ENCODE measurements at places on chromosomes 7 and 10. TPM values are rescaled to one million over a fixed set of nuclear protein-coding genes. Genes with fewer than 3 reads are reported as not detected.
A peak's percentile ranks its signal among the peaks of the same experiment; 100 is the strongest.

DNA sequence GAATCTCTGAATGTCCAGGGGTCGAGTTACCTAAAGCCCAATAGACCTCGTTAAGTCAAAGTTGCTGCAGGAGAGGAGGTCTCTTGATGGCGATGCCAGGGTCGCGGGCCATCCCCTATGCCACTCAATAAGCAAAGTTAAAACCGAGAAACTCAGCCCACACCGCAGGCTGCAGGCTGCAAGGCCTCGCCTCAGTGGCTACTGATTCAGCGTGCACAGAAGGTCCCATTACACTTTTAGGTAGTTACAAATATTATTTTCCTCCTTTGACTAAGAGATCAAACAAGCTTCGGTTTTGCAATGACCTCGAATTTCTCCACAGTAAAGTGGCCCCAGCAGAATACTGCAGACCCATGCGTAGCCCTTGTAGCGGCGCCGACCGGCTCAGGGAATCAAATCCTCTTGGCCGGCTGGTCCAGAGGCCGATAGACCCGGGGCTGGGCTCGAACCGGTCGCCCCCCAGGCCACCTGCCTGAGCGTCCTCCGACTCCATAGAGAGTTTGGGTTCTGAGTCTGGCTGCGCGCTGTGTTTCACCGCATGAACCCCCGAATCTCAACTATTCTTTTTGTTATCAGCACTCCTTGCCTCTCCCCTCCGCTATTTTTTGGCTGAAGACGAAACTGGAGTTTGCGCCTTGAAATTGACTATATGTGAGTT is 2.3 kb downstream of the C1QL3 start:
- peak; percentile 24 for DNase-seq

The TFPI2 gene
- 0.22 TPM for polyA plus RNA-seq

GRCh38 chr10:43355749-43356371 is 15.6 kb upstream of the FXYD4 start:
- DNase-seq, result no peak

DNA sequence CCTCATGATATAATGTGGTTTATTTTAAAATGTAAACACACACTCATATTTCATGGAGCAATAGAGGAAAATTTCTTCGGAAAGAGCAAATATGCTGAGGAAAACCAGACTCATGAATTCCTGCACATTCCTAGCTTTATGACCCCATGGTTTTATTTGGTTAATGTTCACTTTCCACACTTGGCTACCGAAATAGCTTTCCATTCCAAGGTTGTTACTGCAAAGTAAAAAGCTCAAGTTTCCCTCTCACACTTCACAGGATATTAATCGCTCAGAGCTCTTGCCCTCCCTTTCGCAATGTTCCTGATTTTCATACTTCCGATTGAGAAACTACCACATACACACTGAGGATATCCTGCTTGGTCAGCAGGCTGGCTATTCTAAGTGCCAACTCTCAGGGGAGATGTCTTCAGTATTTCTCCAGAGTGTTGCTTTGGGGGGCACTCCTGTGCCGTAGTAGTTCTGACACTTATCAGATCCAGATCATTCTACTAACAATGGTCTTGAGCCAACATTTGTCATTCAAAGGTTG is 77.5 kb upstream of the STEAP1B start:
- DNase-seq, result no peak

GRCh38 chr10:130326954-130327353 is 190.8 kb downstream of the GLRX3 start:
- DNase-seq, result no peak

DNA sequence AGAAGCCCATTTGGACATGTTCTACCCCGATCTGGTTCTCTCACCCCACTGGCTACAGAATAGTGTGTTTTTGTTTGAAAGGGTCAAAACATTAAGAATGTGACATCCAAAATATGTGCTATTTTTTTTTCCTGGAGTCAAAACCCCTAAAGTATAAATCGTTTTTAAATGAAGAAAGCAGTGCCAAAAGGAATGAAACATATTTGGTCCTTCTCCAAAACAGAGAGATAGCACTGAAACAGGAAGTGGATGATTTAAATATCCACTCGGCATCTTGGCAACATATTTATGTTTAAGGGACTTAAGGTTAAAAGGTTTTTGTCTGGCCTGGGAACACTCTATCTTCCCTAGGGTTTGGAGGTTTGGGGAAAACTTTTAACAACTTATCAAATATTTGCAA is 32.3 kb downstream of the CALD1 start:
- no peak for DNase-seq

DNA sequence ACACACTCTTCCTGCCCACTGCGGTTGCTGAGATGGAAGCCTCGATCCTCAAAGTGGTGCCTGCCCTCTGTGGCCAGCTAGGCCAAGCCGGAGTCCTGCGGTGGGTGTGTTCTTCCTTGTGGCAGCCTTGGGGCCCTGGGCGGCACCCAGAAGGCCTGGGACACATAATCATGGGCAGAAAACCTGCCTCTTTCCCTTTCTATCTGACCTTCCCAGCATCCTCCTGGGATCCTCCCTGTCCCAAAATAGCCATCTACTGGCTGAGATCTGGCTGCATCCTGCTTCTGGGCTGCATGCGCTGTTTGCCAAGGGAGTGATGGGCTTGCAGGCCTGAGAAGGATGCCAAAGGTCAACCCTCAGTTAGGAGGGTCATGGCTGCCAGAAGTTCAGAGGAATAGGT is 23.9 kb downstream of the COL13A1 start:
- DNase-seq, result no peak

The ZCCHC24 gene
- 38.1 TPM for polyA plus RNA-seq

The KMT2C gene
- 20.3 TPM for polyA plus RNA-seq

DNA sequence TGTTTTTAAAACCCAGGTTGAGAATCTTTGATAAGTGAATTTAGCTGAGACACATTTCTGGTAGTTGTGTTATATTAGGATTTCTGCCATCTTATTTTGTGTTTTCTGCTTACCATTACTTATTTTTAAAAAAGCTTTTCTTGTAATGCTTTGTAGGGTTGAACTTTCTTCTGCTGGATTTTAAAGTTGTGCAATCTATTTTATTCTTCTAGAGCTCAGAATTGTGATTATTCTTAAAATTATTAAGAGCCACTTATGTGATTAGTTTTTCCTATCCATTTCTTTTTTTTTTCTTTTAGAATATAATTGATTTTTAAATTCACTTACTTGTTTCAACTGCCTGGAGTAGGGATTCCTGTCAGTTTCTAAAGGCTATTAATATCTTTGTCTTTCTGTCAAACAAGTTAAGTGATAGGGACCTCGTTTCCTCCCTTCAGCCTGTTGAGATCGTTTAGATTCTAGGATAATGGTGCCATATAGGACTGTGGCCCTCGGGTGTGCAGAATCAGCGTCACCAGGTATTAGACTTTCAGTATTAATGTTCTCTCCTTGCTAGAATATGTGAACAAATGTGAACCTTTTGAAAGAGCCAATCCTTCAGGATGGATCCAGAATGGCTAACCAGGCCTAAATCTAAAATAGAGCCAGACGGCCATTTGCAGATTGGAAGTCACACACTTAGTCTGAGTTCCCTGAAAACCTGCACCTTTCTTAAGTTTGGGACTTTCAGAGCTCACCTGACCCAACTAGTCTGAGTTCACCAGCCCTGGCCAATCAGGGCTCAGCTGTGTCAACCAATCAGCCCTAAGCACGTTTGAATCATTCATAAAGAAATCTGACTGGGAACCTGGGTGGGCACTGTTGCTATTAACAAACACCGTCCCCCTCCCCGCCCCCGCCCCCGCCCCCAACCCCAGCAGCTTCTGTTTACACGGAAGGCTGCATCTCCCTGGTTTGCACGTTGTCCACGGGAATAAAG is 26.2 kb downstream of the CUX1 start:
- no peak for DNase-seq

- DNase-seq, result peak; percentile 84
These were observed 21.6 kb upstream of the AP5Z1 start for GRCh38 chr7:4753598-4754432.

DNA sequence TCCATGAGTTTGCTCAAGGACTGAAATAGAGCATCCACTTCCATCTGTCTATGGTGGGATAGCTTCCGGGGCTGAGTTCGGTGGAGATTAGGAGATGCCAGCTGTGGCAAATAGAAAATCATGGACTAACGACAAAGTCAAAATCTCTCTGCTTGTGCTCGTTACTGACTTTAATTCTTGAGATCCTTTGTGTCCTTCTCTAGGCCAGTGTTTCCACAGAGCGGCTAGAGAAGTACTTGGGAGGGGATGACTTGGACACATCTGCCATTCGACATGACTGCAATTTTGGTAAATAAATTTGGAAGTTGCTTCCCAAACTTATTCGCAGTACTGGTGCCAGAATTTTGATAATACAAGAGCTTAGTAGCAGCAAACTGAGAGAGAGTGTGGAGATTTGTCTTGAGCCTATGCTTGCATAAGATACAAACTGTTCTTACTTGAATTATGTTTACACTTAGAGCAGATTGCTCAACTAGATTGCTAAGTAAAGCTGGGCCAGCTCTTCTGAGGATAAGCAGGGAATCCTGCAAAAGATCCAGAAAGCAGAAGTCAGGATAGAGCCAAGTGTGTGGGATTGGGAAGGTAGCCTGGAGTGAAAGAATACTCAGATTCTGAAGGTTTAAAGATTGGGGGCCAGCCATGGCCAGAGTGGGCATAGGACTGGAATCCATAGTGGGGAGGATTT is 27.6 kb downstream of the ABCC2 start:
- no peak for DNase-seq

The SYT15B gene
- polyA plus RNA-seq, result 0.61 TPM

DNA sequence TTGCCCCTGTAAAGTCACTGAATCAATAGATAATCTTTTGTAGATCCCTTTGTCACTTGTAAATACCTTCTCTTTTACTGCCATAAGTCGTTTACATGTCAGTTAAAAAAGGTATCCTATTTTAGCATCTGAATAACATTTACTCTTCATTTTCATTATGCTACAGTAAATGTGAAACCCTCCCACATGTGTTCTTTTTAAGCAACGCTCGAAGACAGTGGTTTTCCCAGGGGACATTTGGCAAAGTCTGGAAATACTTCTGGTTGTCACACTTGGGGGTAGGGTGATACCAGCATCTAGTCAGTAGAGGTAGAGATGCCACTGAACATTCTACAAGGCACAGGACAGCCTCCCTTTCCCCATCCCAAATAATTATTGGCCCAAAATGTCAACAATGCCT is 23.7 kb downstream of the ATAD1 start:
- DNase-seq, result no peak

DNA sequence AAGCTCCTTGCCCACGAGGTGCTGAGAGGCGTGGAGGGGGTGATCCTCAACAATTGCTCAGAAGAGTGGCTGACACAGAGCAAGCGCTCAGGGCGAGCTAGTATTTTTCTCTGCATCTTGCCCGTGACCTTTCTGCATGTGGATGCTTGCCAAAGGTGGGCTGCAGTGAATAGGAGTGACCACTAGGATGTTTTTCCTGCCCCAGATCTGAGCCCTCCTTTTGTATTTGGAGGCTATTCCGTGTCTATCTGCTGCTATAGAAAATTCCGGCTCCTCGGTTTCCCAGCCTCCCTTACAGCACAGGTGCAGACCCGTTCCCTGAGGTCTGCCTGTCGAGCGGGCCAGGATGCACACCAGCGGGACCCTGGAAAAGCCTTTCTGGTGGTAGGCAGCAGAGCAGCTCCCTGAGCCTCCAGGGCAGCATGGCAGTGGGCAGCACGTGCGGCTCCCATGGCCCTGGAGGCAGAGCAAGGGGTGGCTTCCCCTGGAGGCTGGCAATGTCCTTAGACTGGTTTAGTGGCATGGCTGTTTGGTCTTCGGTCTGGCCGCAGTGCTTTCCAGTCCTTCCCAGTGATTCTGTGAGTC is 145.1 kb upstream of the PCBD1 start:
- DNase-seq, result no peak

GRCh38 chr7:142298009-142298408 is 40.2 kb upstream of the PRSS58 start:
- DNase-seq, result no peak

- no peak for DNase-seq
These were observed 54.0 kb downstream of the SHOC2 start for GRCh38 chr10:110973400-110973799.

The ATRNL1 gene
- polyA plus RNA-seq, result 3.9 TPM

DNA sequence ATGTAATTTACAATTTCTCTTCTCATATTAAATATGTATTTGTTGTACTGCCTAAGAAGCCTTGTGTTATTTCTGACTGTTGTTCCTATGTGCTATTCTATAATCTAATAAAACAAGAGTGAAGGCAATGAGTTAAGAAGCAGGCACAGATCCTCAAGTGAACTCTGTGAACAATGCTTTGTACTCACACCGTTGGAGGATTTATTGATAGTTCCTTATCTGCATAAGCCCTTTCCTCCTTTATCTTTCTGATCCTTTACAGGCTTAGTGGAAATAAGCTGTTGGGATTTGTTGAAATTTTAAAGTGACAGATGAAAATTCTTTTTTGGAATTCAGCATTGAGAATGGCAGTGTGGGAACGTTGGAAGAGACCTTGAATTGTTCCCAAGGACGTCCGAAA is 329.6 kb upstream of the NPVF start:
- DNase-seq, result no peak

DNA sequence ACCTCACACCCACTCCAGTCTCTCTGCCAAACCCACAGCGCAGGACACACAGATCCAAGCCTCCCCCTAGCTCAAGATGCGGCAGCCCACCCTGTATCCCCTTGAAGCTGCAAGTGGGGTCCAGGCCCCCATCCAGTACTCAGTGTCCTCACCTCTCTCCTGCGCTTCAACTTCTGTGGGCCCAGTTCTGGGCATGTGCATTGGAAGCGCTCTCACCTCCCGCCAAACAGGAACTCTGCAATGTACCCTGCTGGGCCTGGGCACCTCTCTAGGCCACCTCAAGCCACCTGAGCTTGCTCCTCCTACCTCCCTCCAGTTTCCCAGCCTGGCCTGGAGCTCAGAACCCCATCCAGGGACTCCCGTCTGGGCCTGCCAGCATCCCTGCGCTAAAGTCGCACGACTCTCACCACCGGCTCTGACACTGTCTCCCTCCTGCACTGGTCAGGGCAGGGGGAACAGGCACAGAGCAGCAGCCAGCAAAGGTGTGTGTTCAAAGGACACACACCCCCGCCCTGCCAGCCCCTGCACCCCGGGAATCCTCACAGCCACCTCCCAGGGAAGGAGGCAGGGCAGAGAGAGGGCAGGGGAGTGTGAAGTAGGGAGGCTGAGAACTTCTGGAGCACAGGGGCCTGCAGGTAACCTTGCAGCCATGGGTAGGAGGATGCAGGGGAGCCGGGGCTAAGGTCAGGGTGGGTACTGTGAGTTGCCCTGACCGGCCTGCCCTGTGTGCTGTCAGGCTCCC is 51.7 kb upstream of the MSMB start:
- DNase-seq, result no peak

The TMEM213 gene
- polyA plus RNA-seq, result not detected

The ACBD7 gene
- polyA plus RNA-seq, result 35.4 TPM

DNA sequence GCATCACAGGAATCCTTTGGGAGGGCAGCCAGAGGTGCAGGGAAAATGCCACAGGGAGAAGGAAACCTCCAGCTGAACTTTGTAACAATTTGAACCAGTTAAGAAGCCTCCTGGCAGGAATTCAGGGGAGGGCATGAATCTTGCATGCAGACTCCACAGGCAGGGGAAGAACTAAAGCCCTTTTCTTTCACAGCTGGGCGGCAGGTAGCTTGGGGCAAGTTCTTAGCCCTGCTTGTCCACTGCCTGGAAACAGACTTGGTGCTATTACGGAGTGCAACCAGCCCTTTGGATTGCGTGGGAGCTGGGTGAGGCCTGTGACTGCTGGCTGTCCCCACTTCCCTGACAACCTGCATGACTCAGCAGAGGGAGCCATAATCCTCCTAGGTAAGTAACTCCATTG is 51.7 kb upstream of the ADAM12 start:
- no peak for DNase-seq

All from brain (organoid and tissue), 16 donors.